T-helper 2 cell treated with Interferon-gamma antibody and Interleukin-4, amounts not matched to agents 5 μg/mL and 100 μg/mL, for 36 hours (primary cell): ENCODE measurements at places on chromosomes 7 and 10.

DNA sequence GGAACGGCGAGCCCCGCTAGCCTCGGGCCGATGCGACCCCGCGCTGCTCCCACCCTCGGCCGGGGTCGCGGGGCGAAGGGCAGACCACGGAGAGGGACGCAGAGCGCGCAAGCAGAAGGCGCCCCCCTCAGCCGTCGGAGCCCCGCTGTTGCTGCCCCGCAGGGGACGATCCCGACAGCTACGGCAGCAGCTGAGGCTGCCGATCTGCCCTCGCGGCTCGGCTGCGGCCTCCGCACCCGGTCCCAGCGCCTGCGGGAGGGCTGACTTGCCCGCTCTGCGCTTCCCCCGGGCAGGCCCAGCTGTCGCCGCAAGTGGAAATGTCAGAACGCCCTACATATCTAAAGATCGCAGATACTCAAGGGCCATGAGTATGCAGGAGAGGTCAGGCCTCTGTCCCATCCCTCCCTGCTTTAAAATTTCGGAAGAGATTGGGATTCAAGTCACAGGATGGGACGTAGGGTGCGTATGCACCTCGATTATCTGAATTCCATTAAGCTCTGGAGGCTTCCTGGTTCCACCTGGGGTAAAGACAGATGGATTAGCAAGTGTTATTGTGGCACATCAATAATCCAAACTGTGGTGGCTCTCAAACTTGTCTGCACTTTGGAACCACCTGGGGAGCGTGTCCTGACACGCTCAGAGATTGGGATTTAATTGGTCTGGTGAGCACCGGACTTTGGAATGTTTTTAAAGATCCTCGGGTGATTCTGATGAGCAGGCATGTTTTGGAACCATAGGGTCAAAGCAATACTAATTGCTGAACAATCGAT, at the start of gene CRPPA:
TSS of gene CRPPA (minus strand) at position 206 of the 770 bp plus-strand sequence. CDS start 216 bp downstream, outside the sequence.
- DNase-seq = no peak

GRCh38 chr10:15719049-15719898, 448 bp downstream of the ITGA8 start:
- DNase-seq = no peak

DNA sequence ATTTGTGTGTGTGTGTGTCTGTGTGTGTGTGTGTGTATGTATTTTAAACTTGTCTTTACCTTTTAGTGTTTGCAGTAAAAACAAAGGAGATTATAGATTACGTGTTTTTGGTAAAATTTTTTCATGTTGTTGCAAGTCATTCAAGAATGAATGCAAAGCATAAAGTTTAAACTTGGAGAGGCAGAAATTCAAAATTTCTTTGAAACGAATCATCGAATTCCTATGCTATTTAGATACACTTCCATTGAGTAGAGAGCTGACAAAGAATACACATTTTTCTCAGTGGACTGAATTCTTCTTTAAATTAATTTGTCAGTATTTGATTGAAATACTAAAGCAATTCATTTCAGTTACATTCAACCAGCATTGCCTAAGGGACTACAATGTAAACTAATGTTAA, 66.0 kb upstream of the HDAC9 start:
- DNase-seq = no peak

DNA sequence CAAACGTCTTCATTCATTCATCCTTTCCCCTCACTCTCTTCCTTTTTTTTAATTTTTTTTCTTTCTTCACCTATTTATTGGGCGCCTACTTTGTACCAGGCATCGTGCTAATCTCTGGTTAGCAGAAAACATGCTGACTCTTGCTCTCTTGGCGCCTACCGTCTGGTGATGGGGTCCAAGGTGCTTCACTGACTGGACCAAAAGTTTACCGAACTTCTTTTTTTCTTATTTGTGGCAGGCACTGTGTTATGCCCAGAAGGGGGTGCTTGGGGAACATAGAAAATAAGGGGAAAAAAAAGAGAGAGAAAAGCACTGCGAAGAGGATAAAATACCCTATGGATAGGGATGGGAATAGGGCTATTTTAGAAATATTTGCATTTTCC, 505 bp upstream of the FAM204A start:
- DNase-seq = no peak

GRCh38 chr10:133109711-133110110, 22.0 kb downstream of the ADGRA1 start:
- DNase-seq = no peak

- DNase-seq = no peak
These were observed 308.4 kb downstream of the C7orf25 start for GRCh38 chr7:42603496-42603895.

GRCh38 chr7:47819607-47819920, 128.7 kb downstream of the PKD1L1 start:
- DNase-seq = no peak

- no peak for DNase-seq
These were observed 107.3 kb downstream of the SMURF1 start for GRCh38 chr7:99036546-99037111.

DNA sequence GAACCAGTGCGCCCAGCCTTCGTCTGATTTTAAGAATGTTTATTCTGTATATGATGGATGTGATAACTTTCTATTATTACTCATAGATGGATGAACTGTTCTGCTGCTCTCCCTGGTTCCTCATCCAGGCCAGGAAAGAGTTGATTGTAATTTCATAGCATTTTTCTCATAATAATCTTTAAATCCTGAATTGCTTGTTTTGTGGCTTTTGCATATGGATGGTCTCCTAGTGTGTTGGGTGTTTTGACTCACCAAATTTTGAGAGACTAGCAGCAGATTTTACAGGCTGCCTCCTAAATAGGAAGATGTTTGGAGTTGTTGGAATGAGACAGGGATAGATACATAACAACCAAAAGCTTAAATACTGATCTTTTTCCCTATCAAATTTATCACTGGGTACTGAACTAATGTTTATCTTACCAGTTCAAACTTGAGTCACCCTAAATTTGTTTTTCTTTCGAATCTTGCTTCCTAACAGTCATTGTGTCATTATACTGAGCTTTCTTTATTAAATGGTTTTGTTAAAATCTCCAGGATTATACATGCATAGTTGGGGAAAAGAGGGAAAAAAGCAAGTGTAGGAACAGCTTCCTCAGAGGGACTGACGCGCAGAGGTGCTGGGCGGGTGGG, 106.0 kb upstream of the GATA3 start:
- no peak for DNase-seq

DNA sequence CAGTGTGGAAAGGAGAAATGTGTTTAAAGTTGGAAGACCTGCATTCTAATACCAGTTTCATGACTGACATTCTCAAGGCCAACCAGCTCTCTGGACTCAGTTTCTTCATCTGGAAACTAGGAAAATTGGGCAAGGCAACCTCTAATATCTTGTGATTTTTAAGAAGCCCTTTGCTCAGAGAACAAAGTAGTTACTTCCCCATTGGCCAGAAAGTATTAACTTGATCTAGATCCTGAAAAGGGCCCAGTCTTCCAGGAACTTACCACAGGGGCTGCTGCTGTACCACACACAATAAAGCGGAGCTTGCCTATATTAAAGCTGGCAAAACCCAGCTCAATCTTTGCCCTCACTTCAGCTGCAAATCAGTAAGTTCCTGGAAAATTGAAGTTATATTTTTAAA, 155.6 kb upstream of the ADO start:
- DNase-seq = no peak
